ENCODE measurements at places on chromosomes 1 and 21. TPM values are rescaled to one million over a fixed set of nuclear protein-coding genes. Genes with fewer than 3 reads are reported as not detected.
A peak's percentile ranks its signal among the peaks of the same experiment; 100 is the strongest.

DNA sequence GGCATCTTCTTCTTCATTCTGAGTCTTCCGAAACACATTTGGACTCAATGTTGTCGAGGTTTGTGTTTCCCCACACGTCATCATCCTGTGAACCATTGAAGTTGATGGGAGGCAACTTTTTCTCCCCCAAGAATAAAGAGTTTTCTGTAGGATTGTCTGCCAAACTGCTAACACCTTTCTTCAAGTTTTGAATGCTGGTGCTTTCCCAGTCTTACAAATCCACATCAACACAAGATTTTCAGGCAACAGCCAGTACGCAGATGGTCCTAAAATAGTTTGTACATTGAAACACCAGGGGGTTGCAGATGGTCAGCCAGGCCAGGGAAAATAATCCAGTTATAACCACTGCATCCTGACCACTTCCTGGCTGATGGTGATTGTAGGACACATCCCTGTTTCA is 187.9 kb downstream of the DISC1 start:
- H3K4me1 ChIP-seq = no peaks in the 10 kb centered on the region
- no peak for DNase-seq
- no peak overlapping the region for H3K4me3 ChIP-seq
- no peaks in the 10 kb centered on the region for H3K27me3 ChIP-seq
- no peak overlapping the region for H3K27ac ChIP-seq

DNA sequence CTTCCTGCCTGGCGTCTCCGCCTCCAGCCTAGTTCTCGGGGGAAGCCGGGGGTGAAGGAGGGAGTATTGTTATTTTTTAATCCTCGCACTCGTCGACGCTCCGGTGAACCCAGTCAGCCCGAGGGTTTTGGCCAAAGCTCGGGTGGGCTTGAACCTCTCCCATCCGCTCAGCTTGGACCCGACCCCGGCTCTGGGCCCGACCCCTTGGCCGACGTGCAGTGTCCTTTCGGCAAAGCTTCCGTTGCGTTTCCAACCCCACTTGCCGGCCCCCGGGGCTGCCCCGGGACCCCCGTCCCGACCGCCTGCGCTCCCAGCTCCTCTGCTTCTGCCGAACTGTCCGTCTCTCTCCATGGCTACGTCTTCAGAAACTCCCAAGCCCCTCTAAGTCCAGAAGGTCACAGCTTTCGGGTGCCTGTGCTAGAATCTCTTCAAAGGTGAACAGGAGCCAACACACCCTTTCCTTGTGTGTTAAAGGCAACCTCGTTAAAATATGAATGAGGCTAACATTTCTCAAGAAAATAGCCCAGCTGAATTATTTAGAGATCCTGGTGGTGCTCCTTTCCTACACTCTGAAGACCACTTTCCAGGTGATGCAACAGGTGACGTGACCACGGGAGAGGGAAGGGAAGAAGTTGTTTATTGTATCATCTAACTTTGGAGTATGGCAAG is 647 bp downstream of the DESI2 start:
- peaks cover 21% of the 10 kb centered on the region for H3K4me1 ChIP-seq
- no peaks in the 10 kb centered on the region for H3K36me3 ChIP-seq
- H3K27ac ChIP-seq = peak overlapping the region; percentile 89
- peak; percentile 22 for DNase-seq
- no peaks in the 10 kb centered on the region for H3K27me3 ChIP-seq
- H3K4me3 ChIP-seq = peak overlapping the region; percentile 92

DNA sequence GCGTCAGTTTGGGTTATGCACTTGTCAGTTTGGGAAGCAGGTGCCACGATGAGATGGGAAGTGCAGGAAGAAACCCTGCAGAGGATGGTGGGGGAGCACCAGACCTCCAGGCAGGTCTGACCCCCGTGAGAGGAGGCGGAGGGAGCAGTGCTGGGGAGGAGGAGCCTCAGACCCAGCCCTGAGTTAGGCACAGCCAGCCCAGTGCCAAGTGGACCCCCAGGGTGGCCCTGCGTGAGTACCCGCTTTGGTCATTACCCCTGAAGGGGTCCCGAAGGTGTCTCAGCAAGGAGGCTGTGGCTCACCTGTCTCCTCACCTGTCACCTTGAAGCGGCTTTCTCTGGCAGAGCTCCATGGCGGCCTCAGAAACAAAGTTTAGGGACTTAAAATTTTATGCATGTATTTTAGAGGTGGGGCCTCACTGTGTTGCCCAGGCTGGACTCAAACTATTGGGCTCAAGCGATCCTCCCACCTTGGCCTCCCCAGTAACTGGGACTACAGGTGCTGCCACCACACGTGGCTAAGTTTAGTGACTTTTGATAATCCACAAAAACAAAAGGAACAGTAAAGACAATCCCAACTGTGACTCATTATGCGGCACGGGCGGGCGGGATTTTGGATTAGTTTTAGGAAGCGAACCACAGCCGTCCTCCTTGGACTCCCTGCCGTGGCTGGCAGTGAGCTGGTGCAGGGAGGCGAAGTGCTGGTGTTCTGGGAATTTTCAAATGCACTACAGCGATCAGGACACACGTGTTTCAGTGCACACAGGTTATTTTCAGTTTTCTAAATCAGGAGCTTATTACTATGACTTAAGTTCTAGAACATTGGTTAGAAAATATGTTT is 4.7 kb downstream of the AGPAT3 start:
- H3K36me3 ChIP-seq = no peaks in the 10 kb centered on the region
- H3K27ac ChIP-seq = no peak overlapping the region
- no peaks in the 10 kb centered on the region for H3K27me3 ChIP-seq
- no peak for DNase-seq

GRCh38 chr1:119163396-119163795 is 22.9 kb upstream of the WARS2 start:
- DNase-seq = no peak
- no peak overlapping the region for H3K27ac ChIP-seq
- H3K4me1 ChIP-seq = no peaks in the 10 kb centered on the region
- no peaks in the 10 kb centered on the region for H3K27me3 ChIP-seq

DNA sequence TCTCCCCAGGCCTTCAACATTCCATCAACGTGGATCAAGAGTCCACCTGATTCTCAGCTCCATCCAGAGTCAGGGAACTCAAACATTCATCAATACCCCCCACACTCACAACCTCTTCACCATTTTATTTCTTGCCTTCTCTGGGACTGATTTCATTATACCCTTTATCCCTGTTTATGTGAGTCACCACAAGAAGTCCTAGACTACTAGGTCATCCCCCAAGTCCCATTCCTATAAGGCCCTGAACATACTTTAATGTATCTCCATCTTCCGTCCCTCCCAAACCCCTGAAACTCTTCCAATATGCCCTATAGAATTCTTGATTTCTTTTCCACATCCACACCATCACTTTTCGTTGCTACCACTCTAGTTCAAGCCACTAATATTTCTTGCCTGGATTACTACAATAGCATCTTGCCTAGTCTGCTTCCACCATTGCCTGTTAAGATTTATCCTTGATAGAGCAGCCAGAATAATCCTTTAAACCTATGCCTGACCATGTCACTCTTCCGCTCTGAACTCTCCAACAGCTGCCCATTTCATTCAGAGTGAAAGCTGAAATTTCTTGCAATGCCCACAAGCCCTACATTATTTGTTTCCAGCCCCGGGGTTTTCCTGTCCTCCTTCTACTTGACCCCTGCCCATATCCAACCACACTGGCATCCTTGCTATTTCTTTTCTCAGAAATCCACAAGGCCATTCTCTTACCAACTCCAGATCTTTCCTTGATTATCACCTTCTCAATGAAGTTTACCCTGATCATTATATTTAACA is 9.4 kb upstream of the SAMD13 start:
- H3K4me1 ChIP-seq = no peaks in the 10 kb centered on the region
- no peak for DNase-seq
- no peak overlapping the region for H3K27ac ChIP-seq
- no peak overlapping the region for H3K4me3 ChIP-seq
- no peaks in the 10 kb centered on the region for H3K27me3 ChIP-seq
- no peaks in the 10 kb centered on the region for H3K36me3 ChIP-seq

DNA sequence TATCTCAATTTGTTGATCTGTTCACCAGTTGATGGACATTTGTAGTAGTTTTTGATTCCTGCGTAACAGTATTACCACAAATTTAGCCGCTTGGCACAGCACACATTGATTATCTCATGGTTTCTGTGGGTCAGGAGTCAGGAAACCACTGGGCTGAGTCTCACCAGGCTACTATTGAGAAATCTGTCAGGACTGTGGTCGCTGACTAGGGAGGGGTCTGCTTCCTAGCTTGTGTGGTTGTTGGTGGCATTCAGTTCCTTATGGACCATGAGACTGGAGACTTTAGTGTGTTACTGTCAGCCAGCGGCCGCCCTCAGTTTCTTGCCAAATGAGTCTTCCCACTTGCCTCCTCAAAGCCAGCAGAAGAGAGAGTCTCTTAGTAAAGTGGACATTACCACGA is 9.8 kb downstream of the PEX14 start:
- H3K4me1 ChIP-seq = no peaks in the 10 kb centered on the region
- no peak overlapping the region for H3K4me3 ChIP-seq
- no peak for DNase-seq
- H3K27ac ChIP-seq = no peak overlapping the region
- no peaks in the 10 kb centered on the region for H3K36me3 ChIP-seq

GRCh38 chr21:38186661-38187270 is 70.0 kb upstream of the KCNJ15 start:
- H3K4me3 ChIP-seq = no peak overlapping the region
- H3K36me3 ChIP-seq = no peaks in the 10 kb centered on the region
- no peaks in the 10 kb centered on the region for H3K27me3 ChIP-seq
- DNase-seq = no peak
- H3K4me1 ChIP-seq = no peaks in the 10 kb centered on the region
- no peak overlapping the region for H3K27ac ChIP-seq

DNA sequence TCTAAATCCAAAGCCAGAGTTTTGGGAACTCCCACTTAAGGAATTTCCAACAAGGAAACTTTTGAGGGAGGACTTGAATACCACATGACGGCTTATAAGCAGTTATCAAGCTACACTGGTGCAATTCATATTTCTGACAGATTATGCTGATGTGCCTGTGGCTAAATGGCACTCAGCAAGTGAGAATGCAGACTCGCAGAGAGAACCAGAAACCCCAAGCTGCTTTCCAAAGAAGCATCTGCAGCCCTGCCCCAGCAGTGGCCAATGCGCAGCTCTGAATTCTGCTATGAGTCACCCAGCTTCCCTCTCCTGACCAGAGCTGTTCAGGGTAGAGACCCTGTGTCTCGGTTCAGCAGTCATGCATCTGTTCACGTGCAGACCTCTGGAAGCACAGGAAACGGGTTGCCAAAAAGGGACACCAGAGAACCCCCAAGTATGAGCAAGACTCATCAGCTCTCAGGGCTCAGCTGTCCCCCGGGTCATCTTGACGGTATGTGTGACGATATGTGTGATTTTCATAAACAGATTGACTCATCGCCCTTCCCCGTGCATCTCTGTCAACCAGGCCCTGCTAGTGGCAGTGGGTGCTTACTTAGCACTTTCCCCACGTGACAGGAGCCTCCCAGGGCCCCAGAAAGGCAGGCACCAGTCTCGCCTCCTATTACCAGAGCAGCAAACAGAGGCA is 76.3 kb downstream of the ITPKB start:
- H3K27ac ChIP-seq = peak overlapping the region; percentile 89
- peaks cover 34% of the 10 kb centered on the region for H3K4me1 ChIP-seq
- DNase-seq = peak; percentile 82

- peak overlapping the region; percentile 53 for H3K27ac ChIP-seq
- no peaks in the 10 kb centered on the region for H3K27me3 ChIP-seq
- H3K4me3 ChIP-seq = peak overlapping the region; percentile 79
- H3K36me3 ChIP-seq = no peaks in the 10 kb centered on the region
- peaks cover 19% of the 10 kb centered on the region for H3K4me1 ChIP-seq
These were observed 543 bp upstream of the EPHB2 start for GRCh38 chr1:22709891-22710700.

- peak; percentile 74 for DNase-seq
- H3K4me1 ChIP-seq = peaks cover 32% of the 10 kb centered on the region
- H3K4me3 ChIP-seq = peak overlapping the region; percentile 57
- H3K27me3 ChIP-seq = no peaks in the 10 kb centered on the region
These were observed 1.8 kb downstream of the PTTG1IP start for GRCh38 chr21:44871576-44872269.

DNA sequence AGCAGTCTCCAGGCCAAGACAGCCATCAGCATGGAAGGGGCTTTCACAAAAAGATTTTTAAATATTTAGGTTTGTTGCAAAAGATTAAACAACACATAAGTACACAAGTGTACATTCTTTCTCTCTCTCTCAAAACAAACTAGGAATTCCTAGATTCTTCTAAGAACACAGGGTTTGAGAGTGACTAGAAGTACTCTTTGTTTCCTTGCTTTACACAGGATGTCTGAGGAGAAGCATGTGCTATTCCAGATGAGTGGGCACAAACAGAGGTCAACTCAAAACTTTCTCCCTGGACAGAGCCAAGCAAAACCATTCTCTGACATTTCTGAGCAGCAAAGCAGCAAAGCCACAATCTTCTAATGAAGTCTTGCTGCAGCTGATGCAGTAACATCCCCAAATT is 210.6 kb upstream of the HOOK1 start:
- no peaks in the 10 kb centered on the region for H3K27me3 ChIP-seq
- H3K27ac ChIP-seq = no peak overlapping the region
- H3K4me3 ChIP-seq = no peak overlapping the region
- DNase-seq = no peak
- peaks cover 13% of the 10 kb centered on the region for H3K4me1 ChIP-seq

DNA sequence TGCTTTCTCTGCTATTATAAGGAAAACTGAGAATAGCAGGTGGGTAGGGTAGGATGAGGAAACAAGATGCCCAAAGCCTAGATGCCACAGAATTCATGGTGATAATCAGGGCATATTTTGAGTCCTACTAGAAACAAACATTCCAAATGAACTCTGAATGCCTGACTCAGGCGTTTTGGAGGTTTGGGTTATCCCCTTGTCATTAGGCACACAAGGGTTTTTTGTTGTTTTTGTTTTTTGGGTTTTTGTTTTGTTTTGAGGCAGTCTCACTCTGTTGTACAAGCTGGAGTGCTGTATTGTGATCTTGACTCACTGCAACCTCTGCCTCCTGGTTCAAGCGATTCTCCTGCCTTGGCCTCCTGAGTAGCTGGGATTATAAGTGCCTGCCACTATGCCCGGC is 19.2 kb downstream of the SYNC start:
- H3K27ac ChIP-seq = peak overlapping the region; percentile 68
- no peak overlapping the region for H3K4me3 ChIP-seq
- H3K27me3 ChIP-seq = no peaks in the 10 kb centered on the region
- DNase-seq = no peak
- H3K36me3 ChIP-seq = no peaks in the 10 kb centered on the region

DNA sequence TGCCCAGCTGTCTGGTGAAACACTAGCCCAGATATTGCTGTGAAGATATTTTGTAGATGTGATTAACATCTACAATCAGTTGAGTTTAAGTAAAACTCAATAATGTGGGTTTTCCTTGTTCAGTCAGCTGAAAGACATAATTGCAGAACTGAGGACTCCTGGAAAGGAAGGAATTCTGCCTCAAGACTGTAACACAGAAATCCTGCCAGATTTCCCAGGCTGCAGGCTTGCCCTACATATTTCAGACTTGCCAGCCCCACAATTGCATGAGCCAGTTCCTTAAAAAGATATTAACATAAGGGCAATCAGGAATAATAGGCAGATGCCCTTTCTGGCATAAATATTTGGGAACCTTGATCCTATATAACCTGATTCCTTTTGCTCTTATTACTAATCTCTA is 14.2 kb upstream of the NIBAN1 start:
- H3K36me3 ChIP-seq = no peaks in the 10 kb centered on the region
- H3K27ac ChIP-seq = no peak overlapping the region
- H3K27me3 ChIP-seq = no peaks in the 10 kb centered on the region
- no peak overlapping the region for H3K4me3 ChIP-seq

FCER1G gene
- 4.3 TPM for total RNA-seq

FAM43B gene
- total RNA-seq = 0.10 TPM

HES3 gene
- not detected for total RNA-seq

SLC5A3 gene
- 64.0 TPM for total RNA-seq

CRNN gene
- total RNA-seq = not detected

KRTAP10-9 gene
- not detected for total RNA-seq

PLA2G5 gene
- total RNA-seq = 24.9 TPM

PEAR1 gene
- total RNA-seq = 6.1 TPM

Data from hepatocyte (in vitro differentiated cells).